ENCODE measurements at places on chromosomes 1 and 21. TPM values are rescaled to one million over a fixed set of nuclear protein-coding genes. Genes with fewer than 3 reads are reported as not detected.
A peak's percentile ranks its signal among the peaks of the same experiment; 100 is the strongest.

- peak; percentile 7 for DNase-seq
Measured at GRCh38 chr1:191608367-191608766, 549.9 kb upstream of the RGS18 start.

DNA sequence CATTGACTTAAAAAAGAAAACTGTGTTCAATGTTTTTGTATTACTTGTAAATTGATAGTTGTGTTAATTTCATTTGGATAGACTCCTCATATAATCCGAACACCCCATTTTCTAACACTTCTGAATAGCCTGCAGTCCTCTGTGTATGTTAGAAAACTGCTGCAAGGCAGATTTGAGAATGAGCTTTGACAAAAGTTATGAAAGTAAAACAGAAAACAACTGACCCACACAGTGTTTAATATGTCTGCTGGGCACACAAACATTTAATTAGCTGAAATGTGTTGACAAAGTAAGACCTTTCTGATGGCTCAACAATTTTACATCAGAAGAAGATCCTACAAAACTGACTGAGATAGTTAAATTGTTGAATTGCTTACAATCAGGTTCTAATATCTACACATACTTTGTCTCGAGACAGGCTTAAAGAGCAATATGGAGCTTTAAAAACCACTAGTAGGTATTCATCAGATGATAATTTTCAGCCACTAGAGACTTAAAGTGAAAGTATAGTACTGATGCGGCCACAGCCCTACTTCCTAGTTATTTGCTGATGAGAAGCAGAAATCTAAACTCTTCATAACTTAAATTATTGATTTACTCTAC, 40.0 kb upstream of the PRMT6 start:
- no peak for DNase-seq

The FAM131C gene
- total RNA-seq = 0.28 TPM

GRCh38 chr1:37476460-37477197, 2.2 kb downstream of the ZC3H12A start:
- DNase-seq = peak; percentile 84

DNA sequence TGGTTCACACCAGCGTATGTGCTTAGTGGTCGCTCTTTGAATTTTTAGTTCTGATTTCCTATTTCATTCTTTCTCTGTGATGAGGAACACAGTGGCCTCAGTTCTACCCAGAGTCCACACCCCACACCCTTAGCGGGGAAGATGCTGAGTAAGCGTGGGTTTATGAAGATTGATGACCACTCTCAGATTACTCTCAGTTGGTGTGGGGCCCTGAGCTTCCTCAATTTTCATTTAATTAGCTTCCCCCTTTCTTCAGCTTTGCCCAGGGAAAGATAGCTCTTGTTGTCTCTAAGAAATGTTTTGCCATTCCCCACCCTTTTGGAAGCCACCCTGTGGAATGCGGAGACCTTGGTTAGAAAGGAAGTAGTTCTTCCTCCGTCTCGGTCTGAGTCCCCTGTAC, 299.9 kb upstream of the PROX1 start:
- no peak for DNase-seq

GRCh38 chr1:9321480-9321849, 28.8 kb downstream of the SPSB1 start:
- DNase-seq = peak; percentile 91

The AIM2 gene
- not detected for total RNA-seq

The SAMD11 gene
- 5.9 TPM for total RNA-seq

The ERICH3 gene
- total RNA-seq = not detected

DNA sequence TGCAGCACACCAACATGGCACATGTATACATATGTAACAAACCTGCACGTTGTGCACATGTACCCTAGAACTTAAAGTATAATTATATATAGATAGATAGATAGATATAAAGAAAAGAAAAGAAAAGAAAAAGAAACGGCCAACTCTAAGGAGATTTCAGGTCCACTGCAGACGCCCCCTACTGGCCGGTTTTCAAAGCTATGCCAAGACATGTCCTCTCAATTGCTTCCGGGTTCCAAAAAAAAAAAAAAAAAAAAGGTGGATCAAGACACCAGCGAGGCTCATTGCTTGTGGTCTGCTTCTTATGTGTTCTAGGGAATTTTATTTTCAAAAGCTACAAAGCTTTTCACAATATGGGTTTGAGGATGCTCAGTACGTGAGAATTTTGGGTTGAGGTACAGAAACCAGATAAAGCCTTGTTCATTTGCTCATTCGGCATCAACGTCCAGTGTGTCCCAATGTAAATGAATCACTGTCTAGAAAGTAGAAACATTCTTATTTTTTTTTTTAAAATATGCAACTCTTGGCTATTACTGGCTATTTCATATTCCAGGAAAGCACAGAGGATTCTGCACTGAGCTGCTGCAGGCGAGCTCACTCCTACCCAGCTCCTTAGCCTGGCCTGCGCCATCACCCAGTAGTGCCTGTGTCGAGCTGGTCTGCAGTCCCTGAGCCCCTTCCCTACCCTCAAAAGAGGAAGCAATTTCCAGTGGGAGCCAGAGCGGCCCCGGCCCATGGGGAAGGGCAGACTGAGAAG, 643.0 kb downstream of the KIF26B start:
- DNase-seq = no peak

The CELF3 gene
- not detected for total RNA-seq

- peak; percentile 17 for DNase-seq
Measured at GRCh38 chr1:30840904-30841598, 67.5 kb downstream of the SDC3 start.

DNA sequence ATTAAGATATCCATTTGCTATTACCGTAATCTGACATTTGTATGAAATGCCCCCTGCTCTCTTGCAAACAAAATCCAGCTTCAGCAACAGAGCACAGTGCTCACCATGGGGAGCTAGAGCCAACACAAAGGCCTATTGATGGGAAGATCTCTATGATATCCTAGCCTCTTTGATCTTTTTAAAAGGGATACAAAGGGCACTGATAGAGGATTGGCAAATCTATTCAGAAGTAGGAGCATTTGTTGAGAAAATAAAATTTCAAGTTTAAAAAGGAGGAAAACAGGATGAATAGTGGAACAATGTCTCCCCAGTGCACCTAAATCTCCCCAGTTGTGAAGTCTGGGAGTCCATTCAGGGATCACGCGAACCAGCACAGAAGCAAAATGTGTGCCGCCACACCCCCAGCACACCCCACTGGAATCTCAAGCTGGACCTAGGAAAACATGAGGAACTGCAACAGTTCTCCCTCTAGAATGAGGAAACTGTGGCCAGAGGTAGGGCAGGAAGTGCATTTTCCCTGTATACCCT, 32.2 kb downstream of the MRAP start:
- no peak for DNase-seq

DNA sequence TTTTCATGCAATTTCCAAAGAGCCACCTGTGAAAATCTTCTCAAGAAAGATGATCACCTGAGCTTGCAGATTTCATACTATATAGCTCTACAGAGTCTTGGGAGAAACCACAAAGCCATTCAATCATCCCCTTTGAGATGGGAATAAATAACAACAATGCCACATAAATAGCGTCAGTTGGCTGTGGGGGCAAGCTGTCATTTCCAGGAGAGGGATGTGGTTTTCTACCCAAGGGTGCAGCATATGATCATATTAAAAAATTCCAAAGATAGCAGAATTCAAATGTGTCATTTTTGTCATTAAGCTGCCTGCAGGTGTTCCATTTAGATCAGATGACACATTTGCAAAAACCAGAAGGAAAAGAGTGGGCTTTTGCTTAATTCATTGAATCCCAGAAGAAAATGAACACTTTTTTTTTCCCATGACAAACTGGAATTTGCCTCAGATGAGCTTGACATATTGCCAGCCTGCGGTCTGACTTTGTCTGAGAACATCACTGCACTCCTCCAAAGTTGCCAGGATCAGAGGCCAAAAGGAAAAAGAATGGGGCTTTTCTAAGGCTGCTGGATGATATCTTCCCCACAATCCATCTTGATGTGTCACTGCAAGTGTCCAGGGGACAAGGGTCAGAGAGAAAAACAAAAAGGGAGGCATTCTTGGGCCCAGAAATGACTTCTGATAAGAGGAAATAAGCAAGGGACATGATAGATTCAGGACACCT, 314.1 kb upstream of the USP25 start:
- DNase-seq = no peak

- DNase-seq = no peak
Measured at GRCh38 chr1:38615680-38616079, 243.9 kb downstream of the RRAGC start.

- DNase-seq = no peak
Measured at GRCh38 chr21:32096411-32096810, 182.4 kb downstream of the MIS18A start.

DNA sequence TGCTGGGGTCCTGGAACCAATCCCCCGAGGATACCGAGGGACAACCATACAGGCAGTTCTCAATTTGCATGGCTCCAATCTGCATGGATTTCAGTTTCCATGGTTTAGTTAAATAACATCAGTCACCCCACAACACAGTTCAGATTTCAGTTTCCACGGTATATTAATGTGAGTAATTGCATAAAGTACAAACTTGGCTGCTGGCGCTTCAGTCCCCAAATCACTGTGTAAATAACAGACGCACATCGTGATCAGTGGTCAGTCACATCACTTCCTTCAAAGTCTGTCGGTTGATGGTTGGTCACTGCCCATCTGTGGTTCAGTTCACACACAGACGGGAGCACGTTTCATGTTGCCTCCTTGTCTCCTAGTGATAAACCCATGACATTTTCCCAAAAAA, 66.4 kb upstream of the LPGAT1 start:
- peak; percentile 7 for DNase-seq

The TRAF3IP3 gene
- total RNA-seq = not detected

The THEM5 gene
- total RNA-seq = not detected

- no peak for DNase-seq
Measured at GRCh38 chr1:192600275-192600674, 24.7 kb downstream of the RGS1 start.

The HOOK1 gene
- not detected for total RNA-seq

DNA sequence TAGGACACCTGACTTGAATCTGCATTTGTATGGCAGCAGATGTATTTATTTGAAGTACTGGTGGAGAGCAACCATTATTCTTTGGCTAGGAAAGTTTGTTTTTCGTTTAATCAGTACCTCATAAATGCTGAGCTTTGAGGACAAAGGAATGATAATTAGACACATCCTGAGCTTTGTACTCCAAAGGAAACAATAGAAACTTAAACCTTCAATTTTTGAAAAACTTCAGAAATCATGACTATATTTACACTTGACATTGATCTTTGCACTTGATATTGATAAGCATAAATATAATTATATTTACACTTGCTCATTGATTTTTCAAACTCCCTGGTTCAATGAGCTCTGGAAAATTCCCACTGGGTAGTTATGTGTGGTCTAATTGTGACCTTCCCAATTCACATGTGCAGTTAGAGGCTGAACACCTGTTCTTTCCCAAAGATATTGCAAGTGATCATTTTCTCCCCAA, 10.7 kb downstream of the PATJ start:
- DNase-seq = no peak

The ASTN1 gene
- under 0.01 TPM for total RNA-seq

GRCh38 chr1:172203135-172203823, 217.2 kb upstream of the C1orf105 start:
- peak; percentile 19 for DNase-seq

- no peak for DNase-seq
Measured at GRCh38 chr1:170049176-170049800, 25.2 kb downstream of the KIFAP3 start.

- no peak for DNase-seq
Measured at GRCh38 chr1:113904293-113904673, 316 bp downstream of the AP4B1 start.

GRCh38 chr21:38350684-38351083, 93.9 kb downstream of the KCNJ15 start:
- DNase-seq = no peak

DNA sequence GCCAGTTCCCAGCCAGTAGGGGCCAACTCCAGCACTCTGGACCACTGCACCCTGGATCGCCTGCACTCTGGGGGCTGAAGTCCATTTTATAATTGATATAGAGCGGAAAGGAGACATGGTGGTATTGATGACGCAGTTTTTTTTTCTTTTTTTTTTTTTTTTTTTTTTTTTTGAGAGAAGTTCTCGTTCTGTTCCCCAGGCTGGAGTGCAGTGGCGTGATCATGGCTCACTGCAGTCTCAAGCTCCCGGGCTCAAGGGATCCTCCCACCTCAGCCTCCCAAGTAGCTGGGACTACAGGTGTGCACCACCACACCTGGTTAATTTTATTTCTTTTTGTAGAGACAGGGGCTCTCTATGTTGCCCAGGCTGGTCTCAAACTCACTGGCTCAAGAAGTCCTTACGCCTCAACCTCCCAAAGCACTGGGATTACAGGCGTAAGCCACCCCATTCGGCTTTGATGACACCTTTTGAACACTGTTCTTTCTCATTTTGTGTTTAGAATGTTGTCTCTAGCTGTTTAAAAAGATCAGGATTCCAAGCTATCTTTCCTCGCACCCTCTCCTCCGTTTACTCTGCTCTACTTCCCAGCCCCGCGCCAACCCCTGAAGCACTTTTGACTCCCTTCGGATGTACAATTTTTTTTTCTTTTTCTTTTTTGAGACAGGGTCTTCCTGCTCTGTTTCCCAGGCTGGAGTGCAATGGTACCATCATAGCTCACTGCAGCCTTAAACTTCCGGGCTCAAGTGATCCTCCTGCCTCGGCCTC, 960 bp downstream of the MX2 start:
- DNase-seq = no peak

GRCh38 chr1:55463814-55464475, 248.8 kb upstream of the USP24 start:
- no peak for DNase-seq

DNA sequence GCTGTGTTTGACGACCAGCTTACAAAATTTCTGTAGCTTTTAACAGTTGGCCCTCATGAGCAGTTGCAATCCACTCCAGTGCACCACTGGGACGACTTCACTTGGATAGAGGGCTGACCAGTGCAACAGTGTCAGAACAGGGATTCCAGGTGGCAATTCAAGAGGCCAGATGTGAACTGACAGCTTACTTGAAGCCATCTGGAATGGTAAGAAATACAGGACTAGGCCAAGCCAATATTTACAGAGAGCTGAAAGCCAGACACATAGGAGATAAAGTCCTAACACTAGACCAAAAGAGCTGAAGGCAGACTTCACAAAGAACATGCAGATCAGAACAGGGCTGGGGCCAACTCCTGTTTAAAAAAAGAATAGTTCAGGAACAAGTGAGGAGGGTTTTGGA, 93.5 kb upstream of the NFIA start:
- DNase-seq = no peak

The TEX38 gene
- total RNA-seq = not detected

DNA sequence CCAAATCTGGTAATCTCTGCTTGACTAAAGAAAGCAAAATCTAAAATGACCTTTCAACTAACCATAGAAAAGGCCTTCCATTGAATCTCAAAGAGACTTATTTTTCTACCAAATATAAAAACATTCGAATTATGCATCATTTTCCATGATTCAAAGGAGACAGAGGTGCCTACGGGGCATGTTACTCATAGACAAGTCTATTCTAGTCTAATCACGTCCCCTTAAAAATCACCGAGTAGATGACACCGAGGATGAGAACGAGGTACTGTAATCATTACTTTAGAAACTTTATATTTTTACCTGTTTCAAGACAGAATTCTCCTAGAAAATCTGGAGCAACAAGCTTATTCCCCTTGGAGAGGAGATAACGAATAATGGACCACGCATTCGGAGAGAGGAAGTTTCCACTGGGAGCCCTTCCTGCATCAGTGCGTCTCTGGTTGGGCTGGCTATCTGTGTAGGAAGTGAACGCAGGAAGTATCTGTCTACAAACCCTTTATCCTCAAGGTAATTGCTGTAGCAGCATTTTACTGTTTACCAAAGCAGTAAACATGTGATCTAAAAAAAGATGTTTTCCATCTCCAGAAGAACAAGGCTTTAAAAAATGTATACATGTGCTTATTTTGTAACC, 9.5 kb downstream of the ERG start:
- DNase-seq = no peak
